ENCODE measurements at places on chromosomes 7 and 10. TPM values are rescaled to one million over a fixed set of nuclear protein-coding genes. Genes with fewer than 3 reads are reported as not detected.

DNA sequence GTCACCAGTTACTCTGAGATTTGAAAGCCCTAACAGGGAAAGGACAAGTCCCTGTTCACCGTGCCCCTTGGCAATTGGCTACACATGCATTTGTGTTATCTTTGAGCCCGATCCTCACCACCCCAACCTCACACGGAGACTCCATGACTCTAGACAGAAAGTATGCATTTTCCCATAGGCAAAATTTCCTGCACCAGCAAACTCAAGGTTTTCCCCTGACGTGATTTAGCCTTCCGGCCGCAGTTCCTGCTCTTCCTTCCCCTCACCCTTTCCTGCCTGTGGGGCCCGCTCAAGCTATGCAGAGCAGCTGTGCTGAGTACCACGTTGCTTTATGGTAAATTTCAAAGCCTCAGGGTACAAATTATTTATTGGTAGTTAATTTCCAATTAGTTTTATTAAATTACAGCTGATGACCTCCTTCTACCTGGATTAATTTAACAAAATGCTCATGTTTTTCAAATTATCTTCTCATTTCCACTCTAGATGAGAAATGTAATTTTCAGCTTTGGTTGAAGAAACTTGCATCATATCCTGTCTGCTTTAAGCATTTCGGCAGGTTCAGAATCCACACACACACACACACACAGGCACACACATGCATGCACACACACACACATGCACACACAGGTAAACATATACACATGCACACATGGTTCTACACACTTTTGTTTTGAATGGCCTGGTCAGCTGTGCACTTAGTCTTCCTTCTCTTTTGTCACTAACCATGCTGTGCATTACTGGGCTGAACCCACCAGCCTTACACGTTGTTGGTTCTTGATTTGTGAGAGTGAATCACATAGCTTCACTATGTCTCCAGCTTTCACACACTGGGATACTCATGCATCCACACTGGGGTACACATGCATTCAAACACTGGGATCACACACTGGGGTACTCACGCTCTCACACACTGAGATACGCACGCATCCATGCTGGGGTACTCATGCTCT lies 283.1 kb upstream of the PITRM1 start:
- no peak overlapping the region for H3K27ac ChIP-seq
- DNase-seq, result no peak
- no peak overlapping the region for H3K4me3 ChIP-seq
- no peaks in the 10 kb centered on the region for H3K36me3 ChIP-seq

- no peak overlapping the region for H3K4me3 ChIP-seq
- DNase-seq, result no peak
- no peaks in the 10 kb centered on the region for H3K4me1 ChIP-seq
- no peaks in the 10 kb centered on the region for H3K36me3 ChIP-seq
- H3K27ac ChIP-seq, result no peak overlapping the region
Observed at GRCh38 chr10:95253007-95253406, 37.8 kb downstream of the PDLIM1 start.

The WEE2 gene
- polyA plus RNA-seq, result not detected

GRCh38 chr7:26193432-26194207 lies 6.9 kb downstream of the HNRNPA2B1 start:
- H3K4me1 ChIP-seq, result peaks cover 73% of the 10 kb centered on the region
- H3K36me3 ChIP-seq, result peaks cover 81% of the 10 kb centered on the region
- H3K27ac ChIP-seq, result no peak overlapping the region
- H3K4me3 ChIP-seq, result no peak overlapping the region

The HOXA2 gene
- not detected for polyA plus RNA-seq

DNA sequence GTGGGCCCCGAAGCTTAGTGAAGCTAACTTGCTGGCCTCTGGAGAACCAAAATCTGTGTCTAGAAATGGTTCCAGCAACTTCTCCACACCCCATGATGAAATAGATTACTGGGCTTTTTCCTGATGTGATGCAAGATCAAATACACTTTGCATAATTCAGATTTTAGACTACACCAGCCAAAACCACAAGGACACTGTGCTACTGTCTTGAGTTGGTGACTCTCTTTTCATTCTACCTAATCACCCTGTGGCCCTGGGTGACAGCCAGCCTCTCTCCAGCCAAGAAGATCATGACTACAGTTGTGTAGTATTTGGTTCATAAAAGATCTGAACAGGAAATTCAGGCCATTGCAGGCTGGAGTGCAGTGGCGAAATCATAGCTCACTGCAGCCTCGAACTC lies 22.2 kb downstream of the AZGP1 start:
- H3K27ac ChIP-seq, result no peak overlapping the region
- no peak overlapping the region for H3K4me3 ChIP-seq
- no peaks in the 10 kb centered on the region for H3K27me3 ChIP-seq
- no peaks in the 10 kb centered on the region for H3K36me3 ChIP-seq
- H3K4me1 ChIP-seq, result no peaks in the 10 kb centered on the region
- no peak for DNase-seq

All from CD8-positive, alpha-beta memory T cell (primary cell).